ENCODE measurements at places on chromosomes 16 and 17.
A peak's percentile ranks its signal among the peaks of the same experiment; 100 is the strongest.

- DNase-seq, result no peak
These were observed 4.6 kb upstream of the OTOA start for GRCh38 chr16:21659124-21659523.

DNA sequence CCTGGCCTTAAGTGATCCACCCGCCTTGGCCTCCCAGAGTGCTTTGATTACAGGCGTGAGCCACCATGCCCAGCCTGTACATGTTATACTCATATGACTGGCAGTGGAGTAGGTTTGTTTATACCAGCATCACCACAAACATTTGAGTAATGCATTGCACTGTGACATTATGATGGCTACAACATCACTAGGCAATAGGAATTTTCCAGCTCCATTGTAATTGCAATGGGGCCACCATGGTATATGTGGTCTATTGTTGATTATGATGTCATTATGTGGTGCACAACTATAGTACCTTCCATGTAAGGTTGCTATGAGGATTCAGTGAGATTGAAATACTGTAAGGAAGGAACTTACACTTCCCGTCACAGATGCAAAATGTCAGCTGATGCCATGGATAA is 168.9 kb downstream of the COPRS start:
- no peak for DNase-seq

DNA sequence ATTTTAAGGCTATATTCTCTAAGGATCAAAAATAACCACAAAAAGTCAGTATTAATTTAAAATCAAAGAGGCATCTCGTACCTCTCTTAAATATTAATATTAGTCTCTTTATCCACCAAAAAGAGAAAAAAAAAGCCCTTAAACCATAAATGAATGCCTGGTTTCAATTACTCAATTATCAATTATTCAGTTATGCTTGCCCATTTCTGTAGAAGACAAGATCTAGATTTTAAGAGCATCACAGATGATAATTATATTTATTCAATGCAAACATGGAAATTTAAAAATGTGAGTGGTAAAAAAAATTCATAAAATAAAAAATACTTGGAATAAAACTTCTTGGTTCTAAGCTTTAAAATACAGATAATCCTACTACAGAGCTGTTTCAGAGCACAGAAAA is 125.7 kb upstream of the CORO6 start:
- DNase-seq, result no peak

GRCh38 chr17:57289613-57290012 is 33.3 kb downstream of the MSI2 start:
- DNase-seq, result no peak

DNA sequence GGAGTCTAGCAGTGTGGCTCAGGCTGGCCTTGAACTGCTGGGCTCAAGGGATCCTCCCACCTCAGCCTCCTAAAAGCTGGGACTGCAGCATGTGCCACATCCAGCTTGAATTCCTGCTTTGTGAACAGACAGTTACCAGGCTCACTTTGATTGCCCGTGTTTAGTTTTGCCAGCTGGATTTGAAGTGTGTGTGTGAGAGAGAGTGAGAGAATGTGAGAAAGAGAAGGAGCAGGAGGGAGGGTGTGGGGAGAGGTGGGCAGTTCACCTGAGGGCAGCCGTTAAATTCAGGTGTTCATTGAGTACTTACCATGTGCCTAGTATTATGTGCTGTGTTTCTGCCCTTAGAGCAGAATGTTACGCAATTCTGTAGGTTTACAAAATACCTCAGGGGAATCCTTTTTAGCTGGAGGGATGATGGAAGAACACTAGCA is 4.7 kb downstream of the DUSP14 start:
- DNase-seq, result no peak

DNA sequence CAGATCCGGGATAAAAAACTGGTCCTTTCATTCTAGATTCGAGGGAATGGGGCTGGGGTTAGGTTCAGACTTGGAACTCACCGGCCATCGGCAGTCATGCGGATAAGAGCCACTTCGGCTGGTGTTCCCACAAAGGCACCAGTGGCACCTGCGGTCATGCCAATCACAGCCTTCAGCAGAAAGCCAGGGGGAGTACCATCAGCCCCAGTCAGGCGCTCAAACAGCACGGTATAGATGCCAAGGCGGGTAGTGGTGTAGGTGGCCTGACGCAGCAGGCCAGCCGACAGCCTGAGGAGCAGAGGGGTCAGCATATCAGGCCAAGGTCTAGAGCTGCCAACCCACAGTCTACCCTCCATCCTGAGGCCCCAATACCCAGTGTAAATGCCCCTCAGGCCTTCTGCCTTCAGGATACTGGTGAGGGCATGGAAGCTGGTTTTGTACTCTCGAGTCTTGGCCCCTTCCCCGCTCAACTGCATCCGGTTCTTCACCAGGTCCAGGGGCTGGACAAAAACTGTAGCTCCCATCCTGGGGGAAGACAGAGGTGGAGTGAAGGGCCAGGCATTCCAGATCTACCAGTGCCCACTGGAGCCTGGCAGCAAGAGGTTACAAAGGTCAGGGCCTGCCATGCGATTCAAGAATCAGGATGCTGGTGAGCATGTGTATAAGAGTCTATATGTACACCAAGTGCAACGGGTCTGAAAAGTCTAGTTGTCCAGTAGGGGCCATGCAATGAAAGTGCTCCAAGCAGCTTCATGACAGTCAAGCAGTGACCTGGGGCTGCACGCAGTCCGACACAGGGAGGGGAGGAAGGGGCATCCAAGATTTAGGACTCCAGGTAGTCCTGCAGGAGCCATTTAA is 929 bp downstream of the SLC25A11 start:
- DNase-seq, result no peak

- DNase-seq, result no peak
These were observed 7.7 kb upstream of the AATK start for GRCh38 chr17:81173762-81174155.

DNA sequence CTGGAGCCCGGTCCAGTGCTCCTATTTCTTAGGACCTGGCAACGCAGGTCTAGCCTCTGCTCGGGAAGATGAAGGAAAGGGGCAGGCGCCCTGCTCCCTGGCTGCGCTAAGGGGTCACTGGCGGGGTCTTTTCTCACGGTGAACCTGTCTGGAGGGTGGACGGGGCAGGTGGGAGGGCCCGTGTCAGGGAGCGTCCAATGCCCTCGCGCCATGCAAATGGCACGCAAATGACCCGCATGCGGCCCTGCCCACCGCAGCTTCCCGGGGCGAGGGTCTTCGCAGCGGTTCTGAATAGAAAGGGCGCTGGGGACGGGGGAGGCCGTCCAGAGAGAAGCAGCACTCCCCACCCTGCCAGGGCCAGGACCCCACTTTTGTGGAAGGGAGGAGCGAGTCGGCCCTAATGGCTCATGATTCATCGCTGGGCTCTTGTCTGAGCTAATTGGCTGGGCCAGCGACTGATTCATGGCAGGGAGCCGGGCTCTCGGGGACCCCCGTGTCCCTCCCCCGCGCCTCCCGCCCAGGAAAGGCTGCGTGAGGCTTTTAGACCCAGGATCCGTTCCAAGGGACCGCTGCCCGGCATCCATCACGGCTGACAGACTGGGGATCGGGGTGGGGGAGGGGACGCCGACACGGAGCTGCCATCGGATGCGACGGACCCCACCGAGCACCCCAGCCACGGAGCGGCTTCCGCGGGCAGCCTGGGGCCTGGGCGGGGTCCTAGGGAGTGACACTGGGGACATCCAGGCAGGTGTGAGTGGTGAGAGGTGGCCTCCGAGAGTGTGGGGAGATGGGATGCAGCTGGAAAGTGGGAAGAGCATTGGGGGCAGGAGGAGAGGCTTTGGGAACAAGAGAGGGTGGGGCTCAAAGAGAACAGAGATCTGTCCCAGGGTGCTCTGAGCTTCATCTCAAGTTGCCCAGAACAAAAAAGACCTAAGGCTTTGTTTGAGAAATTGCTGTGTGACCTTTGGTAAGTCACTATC is 25.0 kb upstream of the NGFR start:
- DNase-seq, result peak; percentile 25

DNA sequence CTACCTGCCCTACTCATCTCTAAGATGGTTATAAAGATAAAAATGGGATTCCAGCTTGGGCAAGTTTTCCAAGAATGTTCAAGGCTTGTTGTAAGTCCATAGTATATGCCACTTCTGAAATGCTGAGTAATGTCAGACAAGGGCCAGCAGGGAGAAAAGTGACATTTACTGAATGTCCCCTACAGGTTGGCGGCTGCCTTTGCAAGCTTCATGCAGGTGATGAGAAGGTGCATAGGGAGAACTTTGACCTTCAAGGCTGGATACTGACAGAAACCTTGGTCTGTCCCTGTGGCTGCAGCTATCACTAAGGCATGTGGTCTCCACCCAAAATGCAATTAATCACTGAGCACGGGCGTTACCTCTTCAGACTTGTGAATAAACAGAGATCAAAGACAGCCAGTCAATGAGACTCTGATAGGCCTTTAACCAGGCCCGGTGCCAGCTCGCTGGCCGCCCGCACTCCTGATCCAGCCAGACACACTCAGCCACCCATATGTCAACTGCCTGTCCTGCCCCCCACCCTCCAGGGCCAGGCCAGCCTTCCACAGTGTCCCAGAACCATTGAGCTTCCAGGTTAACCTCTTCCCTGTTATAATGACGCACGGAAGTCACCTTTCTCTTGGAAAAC is 26.8 kb upstream of the AXIN2 start:
- DNase-seq, result peak; percentile 48

DNA sequence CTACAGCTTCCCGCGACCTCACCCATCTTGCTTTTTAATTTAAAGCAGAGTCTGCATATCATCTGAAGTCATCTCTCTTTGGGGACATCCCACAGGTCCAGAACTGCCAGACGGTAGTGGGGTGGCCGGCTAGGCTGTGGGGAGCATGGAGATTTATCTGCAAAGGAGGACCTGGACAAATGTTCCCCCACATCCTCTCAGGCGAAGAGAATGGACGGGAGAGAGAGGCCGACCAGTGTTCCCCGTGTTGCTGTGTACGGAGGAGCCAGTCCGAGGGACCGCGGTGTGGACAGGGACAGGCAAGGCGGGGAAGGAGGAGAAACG is 665 bp upstream of the MT1M start:
- DNase-seq, result no peak

- no peak for DNase-seq
These were observed 55.0 kb downstream of the B9D1 start for GRCh38 chr17:19307521-19307920.

- peak; percentile 75 for DNase-seq
These were observed 24.2 kb downstream of the ZNF652 start for GRCh38 chr17:49337884-49338283.

- no peak for DNase-seq
These were observed 22.7 kb downstream of the TBX4 start for GRCh38 chr17:61474934-61475333.

DNA sequence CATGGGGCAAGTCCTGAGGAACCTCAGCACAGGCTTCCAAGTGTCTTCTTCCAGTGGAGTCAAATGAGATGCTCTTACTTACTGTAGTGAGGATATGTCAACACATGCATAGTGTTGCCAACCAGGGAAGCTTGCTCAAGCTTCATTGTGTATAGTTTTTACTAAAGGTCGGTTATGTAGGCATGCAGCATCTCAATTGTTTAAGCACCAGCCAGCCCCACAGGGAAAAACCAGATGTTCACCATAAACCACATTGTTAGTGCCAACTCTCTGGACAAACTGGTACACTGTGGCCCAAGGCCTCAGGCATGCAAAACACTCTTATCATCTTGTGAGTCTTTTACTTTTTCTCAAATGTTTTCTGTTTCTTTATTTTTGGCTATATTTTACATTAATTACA is 152.1 kb downstream of the PHKB start:
- DNase-seq, result no peak

GRCh38 chr16:73036074-73036826 is 11.7 kb downstream of the ZFHX3 start:
- no peak for DNase-seq

- no peak for DNase-seq
These were observed 502 bp downstream of the FAAP100 start for GRCh38 chr17:81551458-81552243.

GRCh38 chr16:31194898-31195297 is 7.7 kb downstream of the PYCARD start:
- no peak for DNase-seq

DNA sequence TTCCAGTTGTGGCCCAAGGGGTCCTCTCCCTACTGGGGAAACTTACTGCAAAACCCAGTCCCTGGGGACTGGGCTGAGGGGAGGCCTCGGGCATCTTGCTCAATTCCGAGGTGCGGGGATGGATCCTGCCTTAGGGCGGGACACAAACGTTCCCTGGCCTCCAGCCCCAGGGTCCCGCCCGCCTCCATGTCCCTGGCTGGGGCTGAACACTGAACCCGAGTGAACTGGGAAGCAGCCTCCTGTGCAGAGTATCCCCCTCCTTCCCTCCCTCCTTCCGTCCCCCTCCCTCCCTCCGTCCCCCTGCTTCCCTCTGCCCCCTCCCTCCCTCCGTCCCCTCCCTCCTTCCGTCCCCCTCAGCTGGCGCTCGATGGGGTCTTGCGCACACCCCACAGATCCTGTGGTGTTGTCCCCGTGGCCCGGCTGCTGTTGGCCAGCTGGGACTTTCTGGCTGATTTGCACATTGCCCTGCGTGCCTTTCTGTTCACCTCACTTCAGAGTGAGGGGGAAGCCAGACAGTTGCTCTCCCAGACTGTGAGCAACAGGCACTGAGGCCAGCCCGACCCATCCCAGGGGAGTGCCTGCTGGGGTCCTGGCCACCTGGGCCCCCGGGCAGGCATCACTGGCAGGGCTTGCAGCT is 5.5 kb downstream of the TRAF7 start:
- DNase-seq, result no peak

DNA sequence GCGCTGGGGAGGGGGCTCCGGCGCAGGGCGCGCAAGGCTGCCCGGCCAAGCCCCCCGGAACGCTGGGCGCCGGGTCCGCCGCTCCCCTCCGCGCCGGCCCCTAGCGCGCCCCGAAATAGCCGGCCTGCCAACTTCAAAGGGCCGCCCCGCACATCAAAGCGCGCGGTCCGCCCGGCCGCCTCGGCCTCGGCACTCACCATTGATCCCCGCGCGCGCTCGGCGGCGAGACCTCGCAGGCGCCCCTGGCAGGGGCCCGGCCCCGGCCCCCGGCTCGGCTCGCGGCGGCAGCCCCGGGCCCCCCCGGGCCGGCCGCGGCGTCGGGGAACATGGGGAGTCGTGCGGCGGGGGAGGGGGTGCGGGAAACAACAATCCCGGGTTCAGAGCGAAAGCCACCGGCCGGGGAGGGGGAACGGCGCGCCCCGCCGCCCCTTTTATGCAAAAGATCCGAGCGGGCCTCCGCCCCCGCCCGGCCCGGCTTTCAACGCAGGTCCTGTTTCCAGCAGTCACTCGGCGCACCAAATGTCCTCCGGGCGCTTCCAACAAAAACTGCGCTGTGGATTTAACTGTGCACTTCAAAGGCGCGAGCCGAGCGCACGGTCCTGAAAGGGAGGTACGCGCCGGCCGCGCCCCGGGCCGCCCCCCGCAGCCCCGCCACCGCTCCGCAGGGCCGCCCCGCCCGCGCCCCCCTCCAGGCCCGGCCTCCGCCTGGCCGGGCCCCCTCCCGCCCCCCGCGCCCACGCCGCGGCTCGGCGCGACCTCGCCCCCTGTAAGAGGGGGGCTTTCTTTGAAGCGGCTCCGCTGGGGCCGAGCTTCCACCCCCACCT is 608 bp downstream of the AXIN2 start:
- DNase-seq, result peak; percentile 87

GRCh38 chr17:21677126-21677910 is 15.0 kb upstream of the KCNJ18 start:
- no peak for DNase-seq

DNA sequence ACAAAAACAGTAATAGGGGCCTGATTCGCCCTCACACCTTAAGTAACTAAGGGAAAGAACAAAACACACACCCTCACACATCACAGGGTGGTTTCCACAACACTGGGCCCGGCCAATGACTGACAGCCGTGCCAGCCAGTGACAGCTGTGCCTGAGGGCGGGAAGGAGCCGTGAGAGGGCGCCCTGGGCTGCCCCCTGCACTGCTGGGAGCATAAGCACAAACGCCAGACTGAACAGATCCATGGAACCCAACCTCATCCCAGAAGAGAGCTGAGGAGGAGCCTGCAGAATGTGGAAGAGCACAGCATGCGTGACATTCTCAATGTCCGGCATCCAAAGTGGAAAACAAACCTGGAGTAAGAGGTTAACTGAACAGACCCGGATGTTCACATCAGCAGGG is 16.0 kb downstream of the CSNK1D start:
- no peak for DNase-seq

All from adrenal gland (tissue), 19 donors.